ENCODE measurements at places on chromosomes 12 and 14.

DNA sequence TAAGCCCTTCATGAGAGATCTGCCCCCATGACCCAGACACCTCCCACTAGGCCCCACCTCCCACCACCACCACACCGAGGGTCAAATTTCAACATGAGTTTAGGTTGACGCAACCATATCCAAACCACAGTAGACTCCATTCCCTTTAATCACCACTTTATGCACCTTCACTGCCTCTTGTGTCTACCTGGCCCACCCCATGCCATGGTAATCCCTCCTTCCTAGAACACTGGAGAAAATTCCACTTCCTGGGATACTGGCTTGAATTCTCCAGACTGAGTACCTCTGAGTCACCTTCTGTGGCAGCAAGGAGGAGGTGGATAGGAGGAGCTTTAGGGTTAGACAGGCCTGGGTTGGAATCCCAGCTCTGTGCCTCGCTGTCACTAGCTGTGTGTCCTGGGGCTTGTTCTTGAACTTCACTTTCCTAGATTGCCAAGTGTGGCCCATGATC lies 26.1 kb upstream of the CIPC start:
- DNase-seq: peak; percentile 33

DNA sequence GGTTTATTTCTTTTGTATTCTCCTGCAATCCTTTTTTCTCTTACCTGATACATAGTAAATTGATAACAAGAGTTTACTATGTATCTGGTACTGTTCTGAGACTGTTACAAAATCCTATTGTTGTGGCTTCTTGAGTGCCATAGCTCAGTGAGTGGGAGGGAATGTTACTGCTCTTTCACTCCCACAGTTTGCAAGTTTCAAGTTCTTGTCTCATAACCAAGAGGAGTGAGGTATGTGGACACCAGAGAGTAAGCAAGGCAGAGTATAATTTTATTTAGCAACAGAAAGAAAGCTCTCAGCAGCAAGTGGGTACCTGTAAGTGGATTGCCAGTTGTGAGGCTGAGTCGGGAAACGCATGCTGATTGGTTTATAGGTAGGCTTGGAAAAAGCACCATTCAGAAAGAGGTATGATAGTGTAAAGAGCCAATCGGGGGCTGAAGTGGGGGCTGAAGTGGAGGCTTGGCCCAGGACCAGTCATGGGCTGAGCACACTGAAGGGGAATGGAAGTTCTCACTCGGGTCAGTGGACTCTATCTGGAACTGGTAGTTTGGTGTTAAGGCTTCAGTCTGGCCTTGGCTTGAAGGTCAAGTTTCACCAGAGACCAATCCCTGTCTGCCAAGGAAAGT lies 850.8 kb downstream of the TMTC2 start:
- DNase-seq: no peak

- no peak for DNase-seq
Observed at GRCh38 chr12:50188875-50189575, 21.9 kb upstream of the CERS5 start.

DNA sequence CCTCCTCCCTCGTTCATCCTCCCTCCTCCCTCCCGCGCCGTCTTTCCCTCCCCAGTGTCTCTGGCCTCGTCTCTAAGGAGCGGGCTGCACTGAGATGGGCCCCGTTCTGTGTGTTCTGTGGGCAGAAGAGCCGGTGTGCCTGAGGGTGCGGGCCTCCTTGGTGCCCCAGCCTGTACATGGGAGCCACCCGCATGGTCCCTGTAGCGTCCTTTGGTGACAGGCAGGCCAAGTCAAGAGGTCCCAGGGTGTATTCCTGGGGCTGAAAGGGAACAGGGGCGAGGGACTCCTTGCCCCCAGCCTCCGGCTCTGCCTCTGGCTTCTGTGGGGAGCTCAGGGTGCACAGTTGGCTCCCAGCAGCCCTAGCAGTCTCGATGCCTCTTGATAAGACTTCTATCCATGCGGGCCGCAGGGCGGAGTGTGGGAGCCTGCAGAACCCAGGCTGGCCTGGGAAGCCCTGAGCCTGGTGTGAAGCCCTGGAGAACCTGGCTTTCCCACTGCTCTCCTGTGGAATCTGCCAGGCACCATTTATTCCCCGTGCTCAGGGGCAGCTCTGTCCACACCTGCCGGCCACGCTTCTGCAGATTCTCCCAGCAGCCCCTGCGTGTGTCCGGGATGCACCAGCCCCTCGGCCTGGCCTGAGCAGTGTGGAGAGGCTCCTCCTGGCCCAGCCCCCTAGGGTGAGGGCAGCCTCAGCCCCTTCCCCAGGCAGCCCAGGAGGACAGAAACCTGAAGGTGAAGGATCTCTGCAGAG lies 181.3 kb downstream of the KIF26A start:
- no peak for DNase-seq

GRCh38 chr14:52949711-52950409 lies 990 bp downstream of the FERMT2 start:
- DNase-seq: peak; percentile 55

- DNase-seq: peak; percentile 48
Observed at GRCh38 chr14:50362764-50363713, 33.6 kb downstream of the CDKL1 start.

DNA sequence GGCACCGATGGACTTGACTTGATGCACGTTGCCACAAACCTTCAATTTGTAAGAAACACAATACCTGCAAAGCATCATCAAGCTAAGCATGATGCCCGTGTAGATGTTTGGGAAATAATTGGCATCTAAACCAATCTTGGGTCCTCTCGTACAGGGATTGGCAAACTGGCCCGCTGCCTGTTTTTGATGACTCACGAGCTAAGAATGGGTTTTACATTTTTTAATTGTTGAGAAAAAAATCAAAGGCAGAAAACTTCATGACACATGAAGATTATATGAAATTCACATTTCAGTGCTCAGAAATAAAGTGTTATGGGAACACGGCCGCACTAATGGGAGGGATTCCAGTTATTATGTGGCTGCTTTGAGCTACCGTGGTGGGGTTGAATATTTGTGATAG lies 10.9 kb downstream of the MTA1 start:
- DNase-seq: peak; percentile 84

DNA sequence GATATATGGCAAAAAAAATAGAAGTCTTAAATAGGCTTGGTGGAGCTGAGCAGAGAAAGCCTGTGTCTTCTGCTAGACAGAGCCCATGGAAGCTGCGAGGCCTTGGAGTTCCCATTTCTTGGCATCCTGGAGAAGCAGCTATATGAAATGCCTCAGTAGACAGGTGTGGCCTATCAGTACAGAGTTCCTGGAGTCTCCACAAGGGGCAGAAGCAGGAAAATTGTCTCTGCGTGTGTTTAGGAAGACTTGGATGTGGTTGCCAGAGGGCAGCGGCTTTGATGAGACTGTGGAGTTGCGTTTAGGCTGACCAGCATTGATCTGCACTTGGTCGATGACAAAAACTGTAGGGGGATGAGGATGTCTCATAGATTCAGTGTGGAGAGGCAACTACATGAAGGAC lies 334.5 kb upstream of the SEL1L start:
- no peak for DNase-seq

GRCh38 chr12:53064613-53065436 lies 14.4 kb downstream of the SPRYD3 start:
- DNase-seq: no peak

Measured in fibroblast of skin of back (primary cell).